ENCODE measurements at places on chromosomes 11 and 22.

DNA sequence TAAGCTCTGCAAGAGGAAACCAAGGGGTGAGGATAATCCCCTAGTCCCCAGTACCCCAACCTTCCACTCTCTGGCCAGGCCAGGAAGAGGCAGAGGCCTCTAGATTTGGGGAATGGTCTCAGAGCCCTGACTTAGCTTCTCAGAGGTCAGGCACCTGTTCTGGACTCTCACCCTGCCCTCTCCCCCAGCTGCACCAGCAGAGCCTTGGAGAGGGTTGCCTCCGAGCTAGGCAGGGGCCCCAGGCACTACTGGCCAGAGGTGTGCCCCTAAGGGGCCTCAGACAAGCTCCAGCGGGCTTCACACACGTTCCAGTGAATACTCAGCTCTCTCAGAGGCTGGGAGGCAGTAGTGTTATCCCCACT lies 8.0 kb downstream of the FREY1 start:
- DNase-seq: no peak

GRCh38 chr22:47337161-47337621 lies 574.7 kb downstream of the TBC1D22A start:
- peak; percentile 15 for DNase-seq

DNA sequence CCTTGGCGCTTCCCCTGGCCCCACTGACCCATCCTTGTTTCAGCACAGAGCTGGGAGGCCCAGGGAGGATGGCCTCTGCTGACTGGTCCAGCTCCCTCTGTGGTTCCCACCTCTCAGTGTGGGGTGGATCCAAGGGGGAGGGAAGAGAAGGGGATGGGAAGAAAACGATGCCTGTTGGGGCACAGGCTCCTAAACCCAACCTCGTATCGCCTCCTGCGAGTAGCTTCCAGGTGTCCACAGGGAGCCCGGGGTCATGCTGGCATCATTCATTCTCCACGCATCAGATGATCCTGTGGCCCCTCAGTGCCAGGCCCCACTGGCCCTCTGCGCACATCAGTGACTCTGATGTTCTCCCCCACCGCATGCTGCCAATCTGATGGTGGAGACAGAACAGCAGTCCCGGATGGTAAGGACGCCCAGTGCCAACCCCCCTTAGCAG lies 5.1 kb downstream of the MYEOV start:
- no peak for DNase-seq

DNA sequence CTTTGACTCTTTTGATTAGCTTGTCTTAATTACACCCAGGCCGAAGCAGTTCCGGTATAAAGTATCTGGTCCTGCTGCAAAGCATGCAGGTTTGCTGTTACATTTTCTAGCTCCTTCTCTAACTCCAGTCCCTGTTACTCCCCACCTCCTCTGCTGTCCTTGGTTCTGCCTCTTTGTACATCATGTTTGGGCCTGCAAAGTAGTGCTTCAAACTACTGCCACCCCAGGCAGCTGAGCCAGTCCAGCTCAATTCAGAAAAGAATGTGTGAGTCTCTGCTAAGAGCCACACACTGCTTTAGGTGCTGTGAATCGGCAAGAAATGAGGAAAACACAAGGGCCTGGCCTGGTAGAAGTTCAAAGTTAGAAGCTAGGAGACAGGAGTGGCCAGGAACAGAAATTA lies 136.0 kb downstream of the SERGEF start:
- no peak for DNase-seq

GRCh38 chr11:29131055-29131454 lies 885.8 kb downstream of the KCNA4 start:
- no peak for DNase-seq

DNA sequence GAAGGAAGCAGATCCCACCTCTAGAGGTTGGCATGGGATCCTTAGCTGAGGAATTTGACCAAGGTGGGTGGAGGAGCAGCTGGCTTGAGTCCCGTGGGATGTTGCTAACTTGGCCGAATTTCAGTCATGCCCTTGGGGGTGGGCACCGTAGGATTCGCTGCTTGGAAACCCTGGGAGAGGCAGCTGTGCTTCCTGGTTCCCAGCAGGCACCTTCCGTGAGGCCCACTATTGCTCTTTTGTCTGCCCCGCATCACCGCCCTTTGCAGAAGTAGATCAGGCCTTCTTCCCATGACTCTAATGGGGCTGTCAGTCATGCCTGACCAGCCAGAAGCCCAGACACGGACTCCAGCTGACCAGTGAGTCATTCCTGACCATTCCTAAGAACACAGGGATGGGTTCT lies 292.3 kb upstream of the SYN3 start:
- DNase-seq: no peak

- no peak for DNase-seq
Measured at GRCh38 chr11:72045849-72046248, 34.5 kb downstream of the NUMA1 start.

- DNase-seq: peak; percentile 67
Measured at GRCh38 chr11:1693327-1694063, 3.5 kb upstream of the KRTAP5-6 start.

DNA sequence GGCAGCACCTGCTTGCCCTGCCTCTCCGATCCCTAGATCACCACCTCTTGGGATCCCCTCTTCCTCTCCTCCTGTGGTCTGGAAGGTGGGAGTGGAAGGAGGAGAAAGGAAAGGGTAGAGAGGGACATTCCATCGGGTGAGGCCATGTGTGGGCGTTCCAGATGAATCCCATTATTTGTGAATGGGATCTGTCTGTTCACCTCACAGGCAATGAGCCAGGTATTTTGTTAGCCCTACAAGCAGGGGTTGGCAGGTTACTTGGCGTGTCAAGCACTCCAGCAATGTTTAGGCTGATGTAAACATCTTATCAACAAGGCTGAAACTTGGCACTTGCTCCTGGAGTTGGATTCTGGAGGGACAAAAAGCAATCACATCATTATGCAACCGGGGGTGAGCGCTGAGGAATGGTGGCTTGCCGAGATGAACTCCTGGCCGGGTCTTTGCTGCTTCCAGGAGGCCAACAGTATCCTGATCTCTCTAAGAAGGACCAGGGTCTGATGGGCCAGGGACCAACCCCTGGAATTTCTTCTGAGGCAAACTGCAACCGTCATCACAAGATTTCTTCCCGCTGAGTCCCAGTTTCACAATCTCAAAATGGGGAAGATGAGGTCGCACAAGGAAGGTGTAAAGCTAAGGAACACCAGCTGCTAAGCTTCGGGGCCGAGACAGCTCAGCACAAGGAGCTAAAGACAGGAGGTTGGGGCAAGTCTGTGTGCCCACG lies 7.8 kb downstream of the ADAMTS8 start:
- DNase-seq: no peak

DNA sequence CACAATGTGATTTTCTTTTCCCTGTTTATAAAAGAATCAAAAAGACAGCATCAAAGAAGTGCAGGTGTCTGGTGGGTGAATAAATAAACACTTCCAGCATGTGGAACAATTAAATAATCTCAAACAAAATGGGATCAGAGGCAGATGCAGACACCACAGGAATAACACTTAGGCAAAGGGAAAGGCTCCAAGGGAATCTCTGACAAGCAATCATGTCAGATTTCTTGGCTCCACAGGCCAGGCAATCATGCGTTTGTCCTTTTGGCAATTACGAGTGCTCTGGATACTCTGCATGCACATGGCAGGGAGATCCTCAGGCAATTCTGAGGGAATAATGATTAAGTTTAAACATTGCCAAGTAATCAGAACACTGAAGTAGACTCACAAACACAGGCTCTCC lies 403.5 kb upstream of the LUZP2 start:
- DNase-seq: no peak

- DNase-seq: no peak
Measured at GRCh38 chr11:132349811-132350733, 979.7 kb downstream of the NTM start.

DNA sequence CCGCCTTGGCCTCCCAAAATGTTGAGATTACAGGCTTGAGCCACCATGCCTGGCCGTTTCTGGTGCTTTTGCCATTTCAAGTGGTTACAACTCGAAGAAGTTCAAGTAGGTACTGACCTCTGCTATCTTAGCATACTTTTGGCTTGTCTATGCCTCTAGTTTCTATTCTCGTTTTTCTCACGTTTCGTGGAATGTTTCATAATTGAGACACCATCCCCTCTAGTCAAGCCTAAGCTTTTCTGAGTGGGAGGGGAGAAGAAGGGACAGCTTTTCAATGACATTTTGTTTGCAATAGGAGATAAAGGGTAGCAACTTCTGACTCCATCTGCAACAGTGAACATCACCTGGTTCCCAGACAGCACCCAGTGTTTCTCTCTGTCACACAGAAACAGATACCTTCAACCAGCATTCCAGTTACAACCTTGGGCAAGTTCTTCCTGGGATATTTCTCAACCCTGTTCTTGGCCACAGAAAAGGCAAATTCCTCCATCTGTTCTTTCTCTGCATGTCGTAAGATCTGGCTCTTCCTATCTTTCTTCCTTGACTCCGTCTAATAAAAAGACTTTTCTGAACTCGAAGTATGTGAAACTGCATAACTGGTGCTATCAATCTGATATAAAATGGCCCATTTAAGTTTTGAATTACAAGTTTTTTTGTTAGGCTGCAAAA lies 25.5 kb downstream of the DDI1 start:
- DNase-seq: no peak

DNA sequence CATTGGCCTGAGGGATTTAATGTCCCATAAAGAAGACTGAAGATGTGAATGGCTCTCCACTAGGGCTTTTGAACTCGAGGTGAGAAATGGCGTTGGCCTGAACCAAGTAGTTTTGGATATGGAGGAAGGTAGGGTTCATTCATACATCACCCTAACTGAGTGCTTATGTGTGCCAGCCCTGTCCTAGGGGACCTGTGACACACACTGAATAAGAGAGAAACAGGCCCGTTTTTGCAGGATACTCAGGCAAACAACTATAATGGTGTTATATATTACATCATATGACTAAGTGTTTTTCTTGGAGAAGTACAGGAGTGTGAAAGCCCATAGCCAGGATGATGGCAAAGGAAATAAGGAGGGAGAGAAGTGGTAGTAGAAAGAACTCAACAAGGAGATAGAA lies 368.1 kb downstream of the TMEM135 start:
- no peak for DNase-seq

DNA sequence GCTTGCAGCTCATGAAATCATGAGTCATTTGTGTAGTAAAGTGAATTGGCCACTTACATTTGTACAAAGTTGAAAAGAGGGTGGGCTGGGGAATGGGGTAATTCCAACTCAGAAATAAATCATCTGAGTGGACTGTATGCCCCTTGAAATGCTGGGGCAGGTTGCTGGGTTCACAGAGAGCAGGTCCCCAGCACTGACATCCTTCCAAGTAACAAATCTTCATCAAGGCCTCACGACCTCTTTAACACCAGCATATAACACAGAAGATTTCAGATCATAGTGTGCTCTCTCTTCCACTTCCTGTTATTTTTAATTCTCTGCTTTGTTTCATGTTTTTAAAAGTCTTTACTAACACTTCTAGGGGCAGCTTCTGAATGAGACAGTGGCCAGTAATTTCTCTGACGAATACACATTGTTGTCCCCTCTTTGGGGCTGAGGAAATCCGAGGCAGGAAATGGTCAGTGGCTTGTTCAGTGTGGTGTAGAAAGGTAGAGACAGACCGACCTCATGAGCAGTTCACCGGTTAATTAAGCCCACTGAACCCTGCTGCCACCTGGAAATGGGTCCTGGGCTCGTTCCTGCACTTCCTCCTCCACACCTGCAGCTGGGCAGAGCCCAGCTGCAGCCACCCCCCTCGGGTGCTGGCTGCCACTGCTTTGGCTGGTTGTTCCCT lies 127.7 kb downstream of the MAML2 start:
- peak; percentile 12 for DNase-seq

GRCh38 chr11:1887451-1888346 lies 4.0 kb downstream of the PRR33 start:
- DNase-seq: no peak

GRCh38 chr11:830295-831117 lies 2.2 kb upstream of the CD151 start:
- peak; percentile 89 for DNase-seq

DNA sequence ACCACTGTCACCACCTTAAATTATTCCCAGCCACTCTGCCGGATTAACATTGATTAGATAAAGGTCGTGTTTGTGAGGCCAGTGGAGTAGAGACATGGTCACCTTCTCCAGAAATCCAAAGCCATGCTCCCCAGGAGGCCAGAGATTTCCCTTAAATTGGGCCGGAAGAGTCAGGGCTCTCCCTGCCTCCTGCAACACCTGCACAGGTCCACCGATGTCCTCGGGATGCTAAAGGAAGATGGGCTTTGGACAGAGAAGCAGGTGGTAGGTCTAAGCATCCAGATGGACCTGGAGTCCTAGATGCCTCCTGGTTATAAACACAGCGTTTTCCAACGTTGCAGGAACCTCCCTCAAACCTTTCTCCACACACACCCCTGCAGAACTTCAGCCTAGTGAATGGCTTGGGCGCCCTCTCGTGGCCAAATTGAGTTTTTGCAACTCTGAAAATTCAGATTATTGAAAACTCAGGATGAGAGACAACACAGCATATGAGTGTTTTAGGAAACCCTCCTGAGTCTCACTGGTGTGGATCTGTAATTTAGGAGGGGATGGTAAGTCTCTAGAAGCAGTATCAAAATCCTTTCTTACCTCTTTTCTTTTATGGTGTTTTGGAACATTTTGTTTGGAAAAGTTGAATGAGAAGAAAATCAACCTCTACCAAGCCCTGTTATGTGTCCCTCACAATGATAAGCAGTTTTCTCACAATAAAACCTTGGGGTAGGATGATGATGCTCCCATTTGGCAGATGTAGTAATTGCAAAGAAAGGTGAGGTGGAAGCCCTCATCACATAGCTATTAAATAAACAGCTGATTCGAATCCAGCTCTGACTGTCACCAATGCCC lies 109.6 kb downstream of the RRAS2 start:
- peak; percentile 82 for DNase-seq

DNA sequence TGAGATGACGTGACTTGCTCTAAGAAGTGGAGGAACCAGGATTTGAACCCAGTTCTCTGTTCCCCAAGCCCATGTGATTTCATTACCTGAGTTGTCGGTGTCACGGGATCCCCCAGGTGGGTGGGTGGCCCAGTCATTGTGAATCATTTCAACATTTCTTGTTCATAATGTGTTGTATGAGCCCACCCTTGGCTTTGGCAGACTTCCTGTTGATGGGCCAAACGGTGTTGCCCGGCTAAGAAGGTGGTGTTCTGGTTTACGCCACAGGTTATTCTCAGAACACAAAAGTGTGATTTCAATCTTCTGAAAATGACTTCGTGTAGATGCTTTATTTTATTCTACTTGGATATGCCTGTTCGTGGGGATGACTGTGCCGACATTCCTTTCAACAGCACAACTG lies 21.6 kb upstream of the ST14 start:
- no peak for DNase-seq
